COR-L47 (cell line): ENCODE measurements at places on chromosomes 3 and 15.

- no peak for DNase-seq
Observed at GRCh38 chr15:31500766-31501449, 174.3 kb downstream of the KLF13 start.

DNA sequence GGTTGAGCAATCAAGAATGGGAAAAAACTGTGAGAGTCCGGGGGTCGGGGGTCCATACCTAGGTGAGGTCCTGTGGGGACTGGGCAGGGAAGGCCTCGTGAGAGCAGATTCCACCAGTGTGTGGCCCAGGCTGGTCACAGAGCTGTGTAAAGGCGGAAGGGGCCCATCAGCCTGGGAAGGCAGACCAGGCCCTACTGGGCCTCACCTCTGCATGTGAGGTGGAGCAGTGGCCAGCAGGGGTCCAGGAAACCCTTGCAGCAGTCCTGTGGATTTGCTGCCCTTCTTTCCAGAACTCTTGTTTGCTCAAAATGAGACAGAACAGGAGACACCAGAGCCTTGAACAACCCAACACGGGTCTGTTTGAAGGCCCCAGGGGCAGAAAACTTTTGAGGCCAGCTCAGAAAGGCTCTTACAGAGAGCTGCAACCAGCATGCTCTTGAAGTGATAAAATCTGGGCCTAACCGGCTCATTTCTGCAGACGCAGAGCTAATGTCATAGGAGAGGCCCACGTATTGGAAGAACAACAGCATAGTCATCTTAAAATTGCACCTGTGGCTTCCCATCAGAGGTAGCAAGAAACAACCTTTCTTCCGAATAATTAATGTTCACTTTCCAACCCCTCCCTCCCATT is 30.3 kb upstream of the HHATL start:
- DNase-seq: no peak

DNA sequence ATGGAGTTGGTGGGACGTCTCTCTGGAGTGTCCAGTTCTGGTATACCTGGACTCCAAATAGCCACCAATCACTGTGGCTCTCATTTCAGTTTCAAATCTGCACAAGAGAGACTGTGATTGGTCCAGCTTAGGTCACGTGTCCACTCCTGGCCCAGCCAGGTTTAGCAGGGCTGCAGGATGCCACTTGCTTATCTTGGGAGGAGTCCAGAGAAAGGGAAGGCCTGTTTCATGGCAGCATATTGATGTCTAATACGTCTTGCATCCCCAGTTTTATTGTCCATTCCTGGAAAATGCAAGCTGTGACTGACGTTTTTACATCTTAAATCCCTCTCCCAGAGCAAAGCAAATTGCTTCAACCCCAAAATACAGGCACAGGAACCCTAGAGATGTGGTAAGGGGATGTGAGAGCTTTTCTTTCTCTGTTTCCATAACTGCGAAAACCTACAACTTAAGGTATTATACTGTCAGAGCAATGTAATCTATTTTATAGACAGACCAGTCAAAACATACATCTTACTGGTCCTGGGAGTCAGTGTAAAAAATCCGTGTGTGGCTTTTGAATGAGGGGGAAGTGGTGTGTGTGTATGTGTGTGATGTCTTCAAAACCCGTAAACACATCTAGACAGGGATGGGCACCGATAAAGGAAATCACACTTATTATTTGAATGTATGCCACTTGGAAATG is 274.4 kb downstream of the TLE3 start:
- no peak for DNase-seq

- no peak for DNase-seq
Observed at GRCh38 chr15:62850318-62850717, 192.2 kb upstream of the TPM1 start.

GRCh38 chr3:113454057-113454456 is 12.8 kb upstream of the CFAP44 start:
- no peak for DNase-seq

DNA sequence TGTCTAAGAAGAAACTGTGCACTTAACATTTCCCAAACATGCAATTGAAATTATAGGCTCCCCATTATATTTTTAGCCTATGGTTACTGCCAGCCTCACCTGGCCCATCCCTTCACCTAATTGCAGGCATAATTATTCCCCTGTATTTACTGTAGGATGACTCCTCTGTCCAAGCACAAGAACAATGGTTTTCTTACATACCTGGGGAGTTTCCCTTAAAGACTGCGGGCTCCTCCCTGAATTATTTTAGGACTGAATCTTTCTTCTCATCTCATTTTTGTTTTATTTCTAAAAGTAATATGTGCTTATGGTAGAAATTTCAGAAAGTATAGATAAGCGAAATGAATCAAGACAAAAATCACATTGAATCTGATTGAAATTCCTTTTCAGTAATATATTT is 11.4 kb downstream of the TM4SF1 start:
- DNase-seq: peak; percentile 85

- no peak for DNase-seq
Observed at GRCh38 chr15:59299929-59300617, 72.6 kb downstream of the MYO1E start.

- no peak for DNase-seq
Observed at GRCh38 chr3:42520336-42520735, 17.9 kb downstream of the VIPR1 start.

DNA sequence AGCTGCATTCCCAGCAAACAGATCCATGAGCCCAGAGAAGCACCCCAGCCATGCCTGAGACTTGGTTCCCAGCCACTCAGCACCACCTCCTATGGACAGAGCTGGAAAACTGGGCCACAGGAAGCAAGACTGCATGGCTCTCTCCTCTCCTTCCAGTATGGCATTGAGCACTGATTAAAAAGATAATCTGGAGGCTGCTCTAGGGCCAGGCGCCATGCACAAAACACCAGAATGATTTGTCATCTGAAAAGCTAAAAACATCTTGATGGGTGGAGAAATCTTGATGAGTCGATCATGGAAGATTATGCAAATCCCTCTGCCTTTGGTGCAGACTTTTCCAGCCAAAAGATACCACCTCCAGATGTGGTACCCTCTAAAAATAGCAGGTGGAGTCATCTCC is 62.7 kb upstream of the MRPS22 start:
- DNase-seq: no peak

DNA sequence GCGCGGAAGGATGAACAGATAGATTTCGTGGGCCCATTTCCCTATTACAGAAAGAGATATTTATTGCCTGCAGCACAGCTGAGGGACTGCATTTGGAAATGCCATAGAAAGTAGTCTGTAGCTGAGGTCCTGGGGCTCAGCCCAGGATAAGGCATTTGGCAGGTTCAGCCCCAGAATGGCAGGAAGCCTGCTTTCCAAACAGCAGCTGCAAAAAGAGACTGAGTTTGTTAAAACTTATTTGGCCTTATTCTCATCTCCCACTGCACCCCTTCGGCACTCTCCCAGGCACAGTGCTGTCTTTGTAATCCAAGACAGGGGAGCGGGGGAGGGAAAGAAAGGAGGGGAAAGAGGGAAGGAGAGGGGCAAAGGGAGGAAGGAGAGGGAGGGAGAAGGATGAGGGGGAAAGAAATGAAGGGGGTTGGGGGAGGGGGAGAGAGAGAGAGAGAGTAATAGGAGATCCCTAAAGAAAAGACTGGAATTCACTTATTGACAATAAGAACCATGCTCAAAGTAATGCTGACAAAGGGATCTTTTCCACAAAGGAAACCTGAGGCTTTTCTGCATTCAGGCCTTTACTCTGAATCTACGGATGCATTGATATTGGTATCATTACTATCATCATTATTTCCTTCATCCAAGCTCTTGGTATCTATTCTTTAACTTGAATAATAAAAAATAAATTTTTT is 94.0 kb upstream of the LRRN1 start:
- no peak for DNase-seq

GRCh38 chr15:67031331-67031730 is 34.1 kb upstream of the SMAD3 start:
- no peak for DNase-seq

DNA sequence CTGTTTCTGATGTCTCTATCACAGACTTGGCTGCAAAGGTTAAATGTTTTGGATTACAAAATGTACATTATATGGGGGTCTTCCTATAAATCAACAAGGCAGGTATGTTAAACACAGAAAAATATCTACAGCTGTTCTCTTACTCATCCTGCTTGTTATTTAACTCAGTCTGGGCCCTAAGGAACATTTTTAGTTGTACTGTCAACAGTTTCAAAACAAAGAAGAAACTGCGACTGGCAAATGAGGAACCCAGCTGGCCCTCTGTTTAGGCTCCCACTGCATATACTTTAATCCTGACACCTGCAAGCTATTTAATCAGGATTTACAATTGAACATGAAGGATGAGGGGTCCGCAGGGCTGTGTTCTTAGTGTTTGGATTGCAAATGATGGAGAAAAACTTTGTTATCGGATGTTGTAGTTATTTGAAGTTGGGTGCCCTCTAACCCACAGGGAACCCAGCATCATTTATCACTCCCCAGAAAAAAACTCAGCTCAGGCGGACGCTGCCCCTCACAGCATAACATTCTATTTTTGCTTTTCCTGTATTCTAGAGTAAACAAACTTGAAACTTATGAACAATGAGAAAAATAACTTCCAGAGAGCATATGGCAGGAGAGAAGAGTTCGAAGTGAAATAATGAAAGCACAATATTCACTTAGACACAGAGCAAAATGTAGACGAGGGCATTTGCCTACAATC is 91.2 kb downstream of the POLR2M start:
- no peak for DNase-seq

GRCh38 chr3:179760944-179761343 is 108.1 kb downstream of the USP13 start:
- DNase-seq: no peak

- no peak for DNase-seq
Observed at GRCh38 chr15:90557186-90558084, 27.7 kb downstream of the CRTC3 start.

DNA sequence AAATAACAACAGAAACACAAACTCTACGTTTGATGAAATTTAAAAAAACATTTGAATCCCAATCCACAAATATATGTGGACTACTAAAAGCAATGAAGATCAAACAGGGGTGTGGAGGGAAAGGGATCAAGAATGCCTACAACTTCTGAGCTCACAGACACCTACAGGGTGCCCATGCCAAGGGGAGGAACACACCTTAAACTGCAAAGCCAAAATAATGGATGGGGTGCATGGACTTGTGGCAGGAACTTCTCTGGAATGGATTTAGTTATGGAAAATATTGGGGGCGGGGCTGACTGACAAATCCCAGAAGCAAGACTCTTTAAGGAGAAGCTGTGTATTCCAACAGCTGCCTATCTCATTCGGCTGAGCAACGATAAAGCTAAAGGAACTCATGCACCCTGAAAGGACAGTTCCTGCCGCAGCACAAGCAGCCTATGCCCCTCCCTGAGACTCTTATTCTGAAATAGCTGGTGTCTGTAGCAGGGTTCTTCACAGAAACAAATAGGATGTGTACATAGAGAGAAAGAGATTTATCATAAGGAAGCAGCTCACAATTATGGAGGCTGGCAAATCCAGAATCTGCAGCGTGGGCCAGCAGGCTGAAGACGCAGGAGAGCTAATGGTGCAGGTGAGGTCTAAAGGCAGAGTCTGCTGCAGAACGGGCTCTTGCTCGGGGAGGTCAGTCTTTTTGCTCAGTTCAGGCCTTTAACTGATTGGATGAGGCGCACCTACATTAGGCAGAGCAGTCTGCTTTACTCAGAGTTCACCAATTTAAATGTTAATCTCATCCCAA is 24.5 kb upstream of the PLA2G4D start:
- peak; percentile 65 for DNase-seq

- no peak for DNase-seq
Observed at GRCh38 chr3:194168994-194169393, 33.0 kb downstream of the HES1 start.

- no peak for DNase-seq
Observed at GRCh38 chr3:9930804-9931418, 2.7 kb upstream of the CRELD1 start.

GRCh38 chr3:107806536-107806935 is 283.8 kb downstream of the BBX start:
- DNase-seq: peak; percentile 4

- no peak for DNase-seq
Observed at GRCh38 chr15:71366926-71367325, 251.7 kb downstream of the THSD4 start.

GRCh38 chr3:170204023-170204472 is 18.2 kb upstream of the PRKCI start:
- DNase-seq: peak; percentile 37
